ENCODE measurements at places on chromosomes 12 and 14.

- no peak for DNase-seq
Measured at GRCh38 chr14:60964904-60965303, 16.0 kb downstream of the TRMT5 start.

- DNase-seq = no peak
Measured at GRCh38 chr12:72323881-72324280, 51.7 kb downstream of the TRHDE start.

- no peak for DNase-seq
Measured at GRCh38 chr12:108568338-108569154, 6.2 kb downstream of the ISCU start.

DNA sequence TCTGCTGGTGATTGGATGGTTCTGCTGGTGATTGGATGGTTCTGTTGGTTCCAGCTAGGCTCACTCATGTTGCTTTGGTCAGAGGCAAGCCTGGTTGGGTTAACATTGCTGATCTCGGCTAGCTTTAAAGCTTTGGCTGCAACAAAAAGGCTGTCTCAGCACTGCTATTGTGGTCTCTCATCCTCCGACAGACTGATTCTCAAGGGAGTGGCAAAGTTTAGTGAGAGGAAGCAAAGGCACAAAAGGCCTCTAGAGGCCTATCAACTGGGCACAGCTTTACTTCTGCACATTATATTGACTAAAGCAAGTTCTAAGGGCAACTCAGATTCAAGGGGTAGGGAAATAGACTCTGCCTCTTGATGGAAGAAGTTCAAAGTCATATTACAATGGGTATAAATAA, 84.7 kb upstream of the LGR5 start:
- DNase-seq = no peak

DNA sequence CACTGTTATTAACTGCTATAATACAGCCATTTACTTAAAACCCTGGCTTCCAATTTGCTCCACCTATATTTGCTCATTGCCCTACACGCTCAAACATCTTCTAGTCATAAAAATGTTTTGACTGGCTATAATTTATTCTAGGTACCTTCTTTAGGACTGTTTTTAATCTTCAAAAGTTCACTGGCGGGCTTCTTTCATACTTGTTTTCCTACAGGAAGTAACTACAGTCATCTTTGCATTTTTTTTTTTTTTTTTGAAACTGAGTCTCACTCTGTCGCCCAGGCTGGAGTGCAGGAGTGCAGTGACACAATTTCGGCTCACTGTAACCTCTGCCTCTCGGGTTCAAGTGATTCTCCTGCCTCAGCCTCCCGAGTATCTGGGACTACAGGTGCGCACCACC, 32.5 kb downstream of the MPHOSPH9 start:
- DNase-seq = no peak

GRCh38 chr14:96047101-96047500, 7.9 kb downstream of the C14orf132 start:
- DNase-seq = no peak

- DNase-seq = no peak
Measured at GRCh38 chr12:111467092-111467856, 61.6 kb downstream of the SH2B3 start.

GRCh38 chr14:81589381-81590065, 55.9 kb upstream of the SEL1L start:
- no peak for DNase-seq

- DNase-seq = no peak
Measured at GRCh38 chr12:28212182-28212581, 21.9 kb downstream of the CCDC91 start.

DNA sequence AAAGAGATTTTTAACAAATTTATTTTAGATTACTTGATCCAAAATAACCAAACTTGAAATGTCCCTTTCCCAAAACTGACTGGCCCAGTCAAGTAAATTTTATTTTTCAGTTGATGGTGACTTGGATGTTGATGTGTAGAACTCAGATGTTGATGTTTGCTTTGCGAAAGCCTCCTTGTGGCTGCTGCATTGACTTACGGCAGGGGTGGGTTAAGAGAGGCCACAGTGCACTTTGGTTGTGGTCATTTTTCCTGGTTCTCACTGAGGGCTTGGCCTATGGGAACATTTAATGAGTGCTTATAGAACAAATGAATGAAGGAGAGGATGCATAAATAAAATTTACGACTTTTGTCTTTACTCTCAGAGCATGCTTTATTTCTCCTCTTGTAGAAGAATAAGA, 52.6 kb downstream of the SLCO1B3 start:
- DNase-seq = no peak

- DNase-seq = no peak
Measured at GRCh38 chr12:115756271-115756670, 521.2 kb downstream of the MED13L start.

GRCh38 chr14:96623676-96624484, 121.7 kb downstream of the PAPOLA start:
- no peak for DNase-seq

- no peak for DNase-seq
Measured at GRCh38 chr12:93772003-93772700, 95.0 kb downstream of the CRADD start.

- DNase-seq = no peak
Measured at GRCh38 chr12:39199351-39199750, 243.6 kb downstream of the KIF21A start.

DNA sequence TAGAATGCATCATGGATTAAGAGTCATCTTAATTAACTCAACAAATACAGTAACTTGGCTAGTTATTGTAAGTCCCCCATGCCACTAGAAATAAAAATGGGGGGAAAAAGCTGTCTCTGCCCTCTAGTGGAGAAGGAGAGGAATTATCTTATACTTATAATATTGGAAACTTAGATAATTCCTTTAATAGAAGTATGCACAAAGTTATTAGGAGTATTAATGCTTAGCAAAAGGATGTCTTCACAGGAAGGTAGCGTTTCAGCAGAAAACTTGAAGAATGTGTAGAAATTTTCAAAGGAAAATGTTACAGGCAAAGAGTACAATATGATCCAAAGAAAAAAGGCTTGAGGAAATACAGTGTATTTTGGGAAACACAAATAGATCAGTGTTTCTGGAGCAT, 19.8 kb downstream of the OR5AU1 start:
- DNase-seq = no peak

DNA sequence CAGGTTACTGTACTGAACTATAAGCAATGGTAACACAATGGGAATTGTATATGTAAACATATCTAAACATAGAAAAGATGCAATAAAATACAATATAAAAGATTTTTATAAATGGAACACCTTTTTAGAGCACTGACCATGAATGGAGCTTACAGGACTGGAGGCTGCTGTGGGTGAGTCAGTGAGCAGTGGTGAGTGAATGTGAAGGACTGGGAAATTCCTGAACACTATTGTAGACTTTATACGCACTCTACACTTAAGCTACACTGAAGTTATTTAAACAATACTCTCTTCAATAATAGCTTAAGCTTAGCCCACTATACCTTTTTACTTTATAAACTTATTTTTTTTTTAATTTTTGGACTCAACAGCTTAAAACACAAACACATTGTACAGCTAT, 313.5 kb downstream of the KCNC2 start:
- DNase-seq = no peak

GRCh38 chr12:23893611-23894010, 55.9 kb downstream of the SOX5 start:
- no peak for DNase-seq

GRCh38 chr12:45425426-45425825, 209.5 kb downstream of the ANO6 start:
- DNase-seq = no peak

- no peak for DNase-seq
Measured at GRCh38 chr12:13128291-13128965, 25.0 kb upstream of the GSG1 start.

DNA sequence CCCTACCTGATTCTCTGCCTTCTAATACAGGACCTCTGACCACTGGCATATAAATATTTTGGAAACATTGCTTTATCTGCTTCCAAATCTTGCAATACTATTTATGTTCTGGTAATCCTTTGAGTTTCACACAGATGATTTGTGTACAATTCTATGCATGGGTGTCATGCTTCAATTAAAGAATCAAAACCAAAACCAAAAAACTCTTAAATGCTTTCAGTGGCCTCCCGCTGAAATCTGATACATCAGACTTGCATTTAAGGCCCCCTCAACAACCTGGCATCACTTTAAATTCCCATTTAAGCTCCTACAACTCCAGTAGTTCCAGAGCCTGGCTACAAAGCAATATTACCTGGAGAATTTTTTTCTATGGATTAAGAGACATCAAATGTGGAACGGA, 221.7 kb upstream of the NAV3 start:
- DNase-seq = no peak

- no peak for DNase-seq
Measured at GRCh38 chr12:67220065-67220464, 49.1 kb upstream of the CAND1 start.

- DNase-seq = no peak
Measured at GRCh38 chr12:49368240-49368600, 958 bp downstream of the SPATS2 start.

DNA sequence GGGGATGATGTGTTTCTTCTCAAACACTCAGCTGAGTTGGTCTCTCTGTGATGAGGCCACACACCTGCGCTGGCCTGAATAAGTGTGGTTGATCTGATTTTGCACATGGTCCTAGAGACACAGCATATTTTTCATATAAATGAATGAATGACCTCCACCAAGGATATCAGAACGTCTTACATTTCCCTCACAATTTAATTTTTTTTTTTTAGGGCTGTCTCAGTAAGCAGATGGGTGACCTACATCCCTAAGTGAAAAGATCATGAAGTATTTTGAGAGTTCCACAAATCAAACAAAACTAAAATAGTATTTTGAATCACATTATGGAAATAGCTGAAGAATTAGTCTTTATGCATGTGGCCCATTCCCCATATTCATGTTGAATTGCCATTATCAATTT, 333.7 kb upstream of the TMTC1 start:
- no peak for DNase-seq

- no peak for DNase-seq
Measured at GRCh38 chr12:15928346-15928745, 17.2 kb downstream of the DERA start.

GRCh38 chr14:50037852-50038251, 78.5 kb downstream of the VCPKMT start:
- no peak for DNase-seq

DNA sequence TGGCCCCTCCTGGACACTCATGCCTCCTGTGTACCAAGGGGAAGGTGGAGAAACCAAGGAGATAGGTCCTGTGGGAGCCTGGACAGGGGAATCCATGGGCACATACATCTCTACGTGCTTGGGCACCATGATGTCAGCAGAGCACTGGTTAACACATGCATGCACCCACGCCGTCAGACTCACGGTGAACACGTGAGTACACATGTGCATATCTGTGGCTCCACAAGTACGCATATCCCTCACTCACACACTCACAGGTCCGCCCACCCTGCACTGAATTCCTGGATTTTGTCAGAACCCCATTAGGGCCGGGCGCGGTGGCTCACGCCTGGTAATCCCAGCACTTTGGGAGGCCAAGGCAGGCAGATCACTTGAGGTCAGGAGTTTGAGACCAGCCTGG, 29.1 kb upstream of the COX6A1 start:
- no peak for DNase-seq

DNA sequence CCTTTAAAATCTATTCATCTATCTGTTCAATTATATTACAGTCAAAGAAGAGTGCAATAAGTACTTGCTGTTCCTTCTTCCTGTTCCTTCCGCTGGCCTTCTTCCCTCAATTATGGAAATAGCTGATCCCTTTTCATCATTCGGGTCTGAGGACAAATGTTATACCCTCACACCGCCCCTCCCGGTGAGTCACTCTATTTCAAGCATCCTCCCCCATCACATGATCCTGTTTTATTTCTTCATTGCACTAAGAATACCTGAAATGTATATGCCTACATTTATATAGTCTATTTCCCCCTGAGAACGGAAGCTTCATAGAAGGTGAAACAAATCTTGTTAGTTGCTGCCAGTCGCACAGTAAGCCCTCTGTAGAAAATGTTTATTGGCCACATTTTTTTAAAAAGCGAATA, 2.5 kb downstream of the SLC38A1 start:
- no peak for DNase-seq

GRCh38 chr12:6033546-6033945, 88.5 kb upstream of the ANO2 start:
- no peak for DNase-seq

GRCh38 chr14:23151342-23151741, 32.1 kb downstream of the SLC7A8 start:
- no peak for DNase-seq

DNA sequence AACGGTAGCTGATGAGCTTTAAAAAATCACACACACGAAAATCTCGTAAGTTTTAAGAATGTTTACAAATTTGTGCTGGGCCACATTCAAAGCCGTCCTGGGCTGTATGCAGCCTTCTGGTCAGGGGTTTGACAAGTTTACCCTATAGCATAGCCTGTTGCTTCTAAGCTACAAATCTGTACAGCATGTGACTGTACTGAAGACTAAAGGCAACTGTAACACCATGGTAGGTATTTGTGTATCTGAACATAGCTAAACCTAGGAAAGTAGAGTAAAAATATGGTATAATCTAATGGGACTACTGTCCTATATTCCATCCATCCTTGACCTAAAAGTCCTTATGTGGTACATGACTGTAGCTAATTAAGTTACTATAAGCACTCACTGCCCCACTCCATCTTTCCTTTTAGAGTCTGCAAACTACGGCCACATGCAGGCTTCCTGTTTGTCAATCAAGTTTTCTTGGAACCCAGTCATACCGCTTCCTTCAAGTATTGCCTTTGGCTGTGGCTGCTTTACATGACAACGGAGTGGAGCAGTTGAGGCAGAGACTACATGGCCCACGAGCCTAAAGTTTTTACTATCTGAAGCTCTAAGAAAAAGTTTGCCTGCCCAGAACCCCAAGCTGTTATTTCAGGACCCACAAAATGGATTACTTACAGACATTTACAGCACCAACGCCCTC, 18.5 kb downstream of the KRT7 start:
- no peak for DNase-seq

GRCh38 chr12:106308121-106308520, 5.6 kb downstream of the TCP11L2 start:
- DNase-seq = no peak

- DNase-seq = no peak
Measured at GRCh38 chr14:20400965-20401593, 12.2 kb downstream of the TEP1 start.

DNA sequence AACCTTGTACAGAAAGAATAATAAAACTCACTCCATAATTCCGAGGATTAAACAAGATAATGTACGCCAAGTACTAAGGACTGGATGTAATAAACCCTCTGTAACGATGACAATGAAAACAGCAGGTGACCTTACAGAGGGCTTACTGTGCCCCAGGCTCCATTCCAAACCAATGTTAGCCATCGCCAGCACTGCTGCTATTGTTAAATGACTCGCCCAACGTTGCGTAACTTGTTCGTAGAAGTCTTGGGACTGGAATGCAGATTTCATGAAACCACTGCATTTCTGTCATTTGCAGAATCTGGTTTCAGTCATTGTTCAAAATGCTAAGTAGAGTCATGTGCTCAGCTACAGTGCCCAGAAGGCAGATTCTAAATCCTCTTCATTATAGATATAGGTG, 728 bp upstream of the STON2 start:
- DNase-seq = no peak
